AG08395 (cell line): ENCODE measurements at places on chromosomes 4 and X.

GRCh38 chr4:19993242-19993641, 258.5 kb upstream of the SLIT2 start:
- peak; percentile 22 for DNase-seq

- DNase-seq = no peak
These were observed 19.0 kb downstream of the SMS start for GRCh38 chrX:21959362-21960051.

DNA sequence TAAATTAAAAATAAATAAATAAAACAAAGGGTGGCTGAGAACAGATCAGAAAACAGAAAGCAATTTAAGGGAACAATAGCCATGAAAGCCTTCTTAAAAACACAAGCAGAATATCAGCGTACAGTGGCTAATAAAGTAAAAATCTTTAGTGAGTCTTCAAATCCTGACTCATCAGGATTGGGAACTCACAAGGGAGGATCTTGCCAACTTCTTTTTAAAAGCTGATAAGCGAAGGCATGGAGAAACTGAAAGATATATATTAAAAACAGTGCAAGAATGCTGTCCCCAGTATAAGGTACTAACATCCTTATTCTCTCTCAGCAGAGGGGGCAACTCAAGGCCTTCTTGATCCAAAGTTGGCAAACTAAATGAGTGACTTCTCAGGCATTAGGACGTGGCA, 180.1 kb downstream of the DHX15 start:
- no peak for DNase-seq

DNA sequence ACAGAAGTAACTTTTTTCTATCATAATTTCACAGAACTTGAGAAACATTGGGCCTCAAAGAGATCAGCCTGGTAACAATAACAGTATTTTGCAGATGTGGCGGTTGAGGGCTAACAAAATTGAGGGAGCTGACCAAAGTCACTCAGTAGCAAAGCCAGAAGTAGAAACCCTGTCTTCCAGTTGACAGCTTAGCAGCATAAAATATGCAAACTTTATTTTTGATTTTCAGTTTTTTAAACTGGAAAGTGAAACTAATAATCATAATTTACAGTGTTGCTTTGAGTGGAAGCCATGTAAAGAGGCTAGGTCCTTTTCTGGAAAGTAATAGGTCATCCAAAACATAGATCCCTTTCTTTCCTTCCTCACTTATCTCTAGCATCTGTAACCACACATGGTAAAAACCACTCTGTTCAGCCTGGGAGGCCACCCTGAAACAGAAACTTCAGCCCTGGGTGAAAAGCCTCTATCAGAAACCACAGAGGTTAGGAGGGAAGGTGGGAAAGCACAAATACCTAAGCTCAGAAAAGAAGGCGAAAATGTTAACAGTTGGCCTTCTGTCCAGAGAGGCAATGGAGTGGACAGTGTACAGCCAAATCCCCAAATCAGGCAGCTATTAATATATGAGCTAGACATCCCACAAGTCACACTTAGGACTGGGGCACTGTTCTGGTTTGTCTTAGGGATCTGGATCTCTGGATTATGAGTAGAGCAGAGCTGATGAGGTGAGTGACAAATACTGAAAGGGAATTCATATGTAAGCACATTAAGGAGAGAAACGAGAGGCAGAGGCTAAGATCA, 61.1 kb upstream of the ARSJ start:
- DNase-seq = no peak

DNA sequence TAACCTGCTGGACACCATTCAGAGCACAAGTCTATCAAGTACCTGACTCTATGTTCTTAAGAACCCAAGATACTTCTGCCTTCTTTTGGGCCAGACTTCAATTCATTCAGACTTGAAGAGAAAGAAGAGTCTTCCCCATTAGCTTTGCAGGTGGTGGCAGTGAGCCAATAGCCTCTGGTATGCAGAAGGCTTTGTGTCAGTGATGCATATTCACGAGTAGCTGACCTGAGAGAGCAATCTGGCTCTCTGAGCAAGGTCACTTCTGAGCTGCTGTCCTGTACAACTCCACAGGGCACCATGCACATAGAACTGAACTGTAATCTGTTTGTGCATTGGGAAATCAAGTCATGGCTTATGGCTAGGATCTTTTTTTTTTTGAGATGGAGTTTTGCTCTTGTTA, 39.9 kb upstream of the SPINK2 start:
- DNase-seq = no peak

GRCh38 chr4:143514497-143514896, 995 bp downstream of the SMARCA5 start:
- peak; percentile 50 for DNase-seq

DNA sequence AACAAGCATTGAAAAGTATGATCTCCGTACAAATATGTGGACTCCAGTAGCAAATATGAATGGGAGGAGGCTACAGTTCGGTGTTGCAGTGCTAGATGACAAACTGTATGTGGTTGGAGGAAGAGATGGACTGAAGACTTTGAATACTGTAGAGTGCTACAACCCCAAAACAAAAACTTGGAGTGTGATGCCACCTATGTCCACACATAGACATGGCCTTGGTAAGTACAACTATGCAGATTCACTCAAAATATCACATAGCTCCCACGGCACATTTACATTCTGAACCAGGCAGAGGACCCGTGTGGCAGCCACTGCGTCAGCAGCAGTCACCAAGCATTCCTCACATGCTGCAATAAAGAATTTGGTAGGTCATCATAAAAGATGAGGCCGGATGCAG, 41.3 kb downstream of the KLHL5 start:
- DNase-seq = no peak

DNA sequence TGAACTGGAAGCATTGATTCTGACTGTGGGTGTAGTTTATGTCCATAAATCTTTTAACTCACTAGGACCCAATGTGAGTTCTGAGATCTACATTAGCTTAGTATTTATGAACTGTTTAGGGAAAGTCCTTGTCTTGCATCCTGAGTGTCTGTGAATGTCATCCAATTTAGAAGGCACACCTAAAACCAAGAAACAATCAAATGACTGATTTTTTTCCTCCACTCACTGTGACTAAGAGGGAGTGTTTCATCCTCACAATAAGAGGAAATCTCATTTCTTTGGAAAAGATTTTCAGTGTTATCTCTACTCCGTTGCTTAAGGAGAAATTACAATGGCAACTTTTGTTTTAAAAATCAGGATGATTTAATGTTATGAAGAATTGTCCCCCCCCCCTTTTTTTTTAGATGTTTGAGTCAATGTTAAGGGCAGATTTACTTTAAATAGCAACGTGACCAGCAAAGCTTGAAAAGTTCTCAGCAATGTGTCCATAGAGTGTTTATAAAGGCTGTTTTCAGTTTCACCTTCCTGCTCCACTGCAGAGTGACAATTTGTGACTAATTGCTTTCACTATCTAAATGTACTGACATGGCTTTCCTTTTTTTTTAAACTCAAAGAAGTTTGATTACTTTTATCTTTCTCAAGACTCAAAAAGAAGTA, 173.0 kb downstream of the SPCS3 start:
- DNase-seq = no peak

DNA sequence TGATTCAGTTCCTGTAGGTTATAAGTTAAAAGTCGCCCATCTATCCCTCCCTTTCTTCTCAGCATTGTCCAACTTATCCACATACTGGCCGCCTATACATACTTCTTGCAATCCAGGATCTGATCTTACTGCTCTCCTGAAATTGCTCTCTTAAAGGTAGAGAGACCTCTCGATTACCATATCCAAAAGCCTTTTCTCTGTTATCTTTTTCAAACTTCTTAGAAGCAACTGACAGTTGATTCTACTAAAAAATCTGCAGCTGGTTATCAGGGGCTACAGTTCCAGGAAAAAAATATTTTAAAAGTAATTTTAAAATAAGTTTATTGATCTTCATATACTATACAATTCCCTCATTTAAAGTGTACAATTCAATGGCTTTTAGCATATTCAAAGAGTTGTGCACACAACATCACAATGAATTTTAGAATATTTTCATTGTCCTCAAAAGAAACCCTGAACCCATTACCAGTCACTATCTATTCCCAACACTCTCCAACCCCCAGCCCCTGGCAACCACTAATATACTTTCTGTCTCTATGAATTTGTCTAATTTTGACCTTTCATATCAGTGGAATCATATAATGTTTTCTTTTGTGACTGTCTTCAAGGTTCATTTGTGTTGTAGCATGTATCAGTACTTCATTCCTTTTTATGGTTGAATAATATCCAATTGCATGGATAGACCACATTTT, 102.0 kb downstream of the HDAC8 start:
- DNase-seq = no peak

GRCh38 chr4:6658597-6659075, 18.2 kb downstream of the MRFAP1 start:
- peak; percentile 41 for DNase-seq

- DNase-seq = peak; percentile 89
These were observed 341.3 kb upstream of the KLF3 start for GRCh38 chr4:38322714-38323113.

- no peak for DNase-seq
These were observed 78.9 kb upstream of the FAM9C start for GRCh38 chrX:13123247-13123856.

DNA sequence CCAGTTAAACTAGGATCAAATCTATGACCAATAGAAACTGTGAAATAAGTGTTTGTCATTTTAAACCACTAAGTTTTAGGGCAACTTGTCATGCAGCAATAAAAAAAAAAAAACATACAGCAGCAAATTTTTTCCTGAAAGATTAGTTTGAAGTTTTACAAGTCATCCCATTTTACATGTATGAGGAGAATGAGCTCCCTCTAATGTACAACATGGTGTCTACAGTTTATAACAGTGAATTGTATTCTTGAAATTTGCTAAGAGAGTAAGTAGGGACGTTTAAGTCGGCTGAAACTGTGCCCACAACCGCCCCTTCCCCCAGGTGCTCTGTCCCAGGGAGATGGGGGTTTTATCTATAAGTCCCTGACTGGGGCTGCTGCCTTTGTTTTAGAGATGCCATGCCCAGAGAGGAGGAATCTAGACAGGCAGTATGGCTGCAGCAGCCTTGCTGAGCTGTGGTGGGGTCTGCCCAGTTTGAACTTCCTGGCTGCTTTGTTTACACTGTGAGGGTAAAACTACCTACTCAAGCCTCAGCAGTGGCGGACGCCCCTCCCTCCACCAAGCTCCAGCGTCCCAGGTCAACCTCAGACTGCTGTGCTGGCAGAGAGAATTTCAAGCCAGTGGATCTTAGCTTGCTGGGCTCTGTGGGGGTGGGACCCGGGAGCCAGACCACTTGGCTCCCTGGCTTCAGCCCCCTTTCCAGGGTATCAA, 499.3 kb upstream of the CT83 start:
- DNase-seq = peak; percentile 30

- no peak for DNase-seq
These were observed 874.0 kb upstream of the AGA start for GRCh38 chr4:178316211-178316610.

DNA sequence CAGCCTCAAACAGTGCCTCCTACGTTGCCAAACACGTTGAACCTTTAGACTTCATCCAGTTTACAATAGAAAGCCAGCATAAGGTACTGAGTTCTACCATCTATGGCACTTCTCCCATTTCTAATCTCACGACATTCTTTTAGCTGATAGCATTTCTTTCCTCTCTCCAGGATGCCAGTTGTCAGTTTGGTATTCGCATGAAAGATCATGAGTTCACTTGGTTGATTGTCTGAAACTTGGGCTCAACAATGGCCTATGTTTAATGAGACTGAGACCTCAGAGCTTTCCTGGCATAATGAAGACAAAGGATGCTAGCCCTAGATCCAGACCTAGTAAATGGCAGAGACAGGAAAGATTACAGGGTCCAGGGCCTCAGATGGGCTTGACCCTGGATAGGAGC, 69.2 kb upstream of the SPRY1 start:
- no peak for DNase-seq

DNA sequence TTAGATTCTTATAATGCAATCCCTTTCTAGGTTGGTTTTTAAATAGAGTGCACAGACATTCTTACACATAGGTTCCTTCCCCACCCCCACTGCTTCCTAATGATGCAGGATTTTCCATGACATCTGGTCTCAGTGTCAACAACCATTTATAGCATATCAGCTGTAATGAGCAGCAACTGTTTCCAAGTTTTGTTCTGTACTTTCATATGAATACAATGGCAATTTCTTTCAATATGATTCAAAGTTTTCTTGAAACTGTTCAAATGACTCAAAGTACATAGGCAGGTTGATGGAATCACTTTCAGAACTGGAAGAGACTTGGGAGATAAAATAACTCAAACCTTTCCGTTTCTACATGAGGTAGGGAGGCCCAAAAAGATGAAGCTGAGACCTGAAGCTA, 220.7 kb downstream of the CAMK2D start:
- DNase-seq = no peak

DNA sequence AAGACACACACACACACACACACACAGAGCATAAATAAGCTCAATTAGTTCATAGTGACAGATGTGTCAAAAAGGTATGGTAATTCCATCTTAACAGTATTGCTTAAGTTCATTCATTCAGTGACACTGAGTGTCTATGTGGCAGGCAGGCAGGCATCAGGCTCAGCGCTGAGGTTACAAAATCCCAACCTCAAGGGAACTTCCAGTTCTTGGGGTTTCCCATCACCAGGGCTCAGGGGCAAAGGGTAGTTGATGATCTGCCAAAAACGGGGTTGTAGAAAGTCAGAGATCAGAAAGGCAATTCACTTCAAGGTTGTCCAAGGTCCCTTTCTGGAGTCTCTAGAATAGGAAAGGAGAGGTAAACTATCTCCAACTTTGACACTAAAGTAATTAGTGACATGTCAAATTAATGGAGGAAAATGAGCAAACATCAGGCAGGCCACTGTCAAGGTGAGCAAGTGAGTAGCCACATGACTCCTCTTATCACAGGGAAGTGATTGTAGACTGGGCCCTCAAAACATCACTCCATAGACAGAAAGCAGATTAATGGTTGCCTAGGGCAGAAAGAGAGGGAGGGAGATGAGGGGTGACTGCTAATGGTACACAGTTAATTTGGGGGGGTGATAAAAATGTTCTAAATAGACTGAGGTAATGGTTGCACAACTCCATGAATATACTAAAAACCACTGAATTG, 41.8 kb downstream of the GPC4 start:
- DNase-seq = no peak

DNA sequence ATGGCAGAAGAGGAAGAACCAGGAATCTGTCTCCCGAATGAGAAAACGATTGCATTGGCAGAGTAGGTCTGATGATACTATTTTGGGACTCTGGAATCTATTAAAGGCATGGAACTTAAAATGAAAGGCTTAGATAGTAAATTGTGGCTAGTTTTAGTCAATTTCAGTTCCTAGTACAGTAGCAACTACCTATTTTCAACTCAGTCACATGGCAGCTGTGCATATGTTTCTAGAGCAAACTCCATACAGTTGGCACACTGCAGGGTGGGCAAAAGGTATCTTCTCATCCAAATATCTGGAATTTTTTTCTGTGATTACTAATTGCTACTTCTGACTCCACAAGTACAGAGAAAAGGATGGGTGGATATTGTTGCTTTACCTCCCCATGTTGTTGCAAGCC, 663.6 kb downstream of the PCDH7 start:
- DNase-seq = no peak

DNA sequence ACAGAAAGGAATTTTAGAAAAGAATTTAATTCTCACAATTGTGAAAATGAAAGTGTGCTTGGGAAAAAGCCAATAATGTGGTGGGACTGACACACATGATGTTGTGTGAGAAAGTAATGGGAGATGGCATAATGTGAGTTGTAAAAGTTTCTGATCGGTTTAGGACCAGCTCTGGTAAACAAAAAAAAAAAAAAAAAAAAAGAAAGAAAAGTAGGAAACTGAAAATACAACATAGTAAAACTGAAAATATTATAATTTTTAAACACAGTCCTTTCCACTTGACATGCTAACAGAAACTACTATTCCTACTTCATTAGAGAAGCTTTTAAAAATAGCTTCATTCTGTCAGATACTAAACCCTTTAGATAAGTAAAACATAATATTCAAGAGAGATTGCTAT, 28.2 kb downstream of the RAP1GDS1 start:
- no peak for DNase-seq

GRCh38 chr4:152723236-152723635, 43.4 kb upstream of the TMEM154 start:
- DNase-seq = no peak
